ENCODE measurements at places on chromosomes 3 and 15.
A peak's percentile ranks its signal among the peaks of the same experiment; 100 is the strongest.

DNA sequence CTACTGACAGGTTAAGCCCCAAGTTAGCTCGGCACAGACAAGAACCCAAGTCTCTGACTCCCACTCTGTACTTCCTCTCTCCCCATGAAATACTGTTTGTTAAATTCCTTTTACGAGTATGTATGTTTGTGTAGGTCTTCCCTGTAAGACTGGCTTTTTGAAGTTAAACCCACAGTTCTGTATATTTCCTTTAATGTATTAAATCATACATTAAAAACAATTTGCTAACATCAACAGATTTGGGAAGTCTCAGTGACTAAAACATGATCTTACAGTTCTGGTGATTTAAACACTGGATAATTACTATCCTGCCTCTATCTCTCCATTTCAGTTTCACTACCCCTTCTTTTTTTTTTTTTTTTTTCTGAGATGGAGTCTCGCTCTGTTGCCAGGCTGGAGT lies 4.4 kb downstream of the CMTM6 start:
- no peak for DNase-seq

DNA sequence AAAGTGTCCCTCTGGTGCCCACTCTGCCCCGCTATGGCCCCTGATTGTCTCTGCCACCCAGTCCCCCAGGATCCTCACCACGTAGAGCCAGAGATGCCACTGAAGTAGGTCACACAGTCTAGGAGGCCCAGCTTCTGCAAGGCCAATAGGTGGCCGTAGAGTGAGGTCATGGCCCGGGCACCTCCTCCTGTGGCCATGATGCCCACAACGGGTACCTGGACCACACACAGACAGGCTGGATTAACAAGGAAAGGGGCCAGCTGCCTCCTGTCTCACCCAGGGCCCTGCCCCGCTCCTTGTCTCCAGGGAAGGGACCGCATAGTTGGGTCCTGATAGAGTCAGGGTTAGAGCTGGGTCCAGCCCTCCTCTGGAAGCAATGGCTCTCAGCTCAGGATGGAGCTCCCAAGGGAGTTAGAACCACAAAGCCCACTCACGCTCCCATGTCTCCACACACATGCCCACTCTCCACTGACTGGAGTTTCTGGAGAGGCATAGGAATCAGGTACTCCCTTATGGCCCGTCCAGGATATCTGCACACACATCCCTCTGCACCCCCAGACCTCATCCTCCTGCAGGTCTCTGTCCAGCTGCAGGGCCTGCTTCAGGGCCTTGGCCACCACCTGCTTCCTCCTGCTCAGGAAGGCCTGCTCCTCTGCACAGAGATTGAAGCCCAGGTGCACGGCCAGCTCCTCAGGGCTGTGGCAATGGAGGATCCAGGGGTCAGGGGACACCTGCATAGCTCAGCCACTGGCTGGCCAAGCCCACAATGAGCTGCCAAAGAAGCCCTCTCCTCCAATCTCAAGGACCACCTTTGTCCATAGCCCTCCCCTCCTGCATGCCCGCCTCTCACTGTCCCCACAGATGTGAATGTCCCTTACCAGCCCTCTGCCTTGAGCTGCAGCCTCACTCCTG lies 13.2 kb downstream of the PLA2G4D start:
- DNase-seq: no peak

GRCh38 chr3:87209111-87209510 lies 18.0 kb upstream of the CHMP2B start:
- DNase-seq: no peak

DNA sequence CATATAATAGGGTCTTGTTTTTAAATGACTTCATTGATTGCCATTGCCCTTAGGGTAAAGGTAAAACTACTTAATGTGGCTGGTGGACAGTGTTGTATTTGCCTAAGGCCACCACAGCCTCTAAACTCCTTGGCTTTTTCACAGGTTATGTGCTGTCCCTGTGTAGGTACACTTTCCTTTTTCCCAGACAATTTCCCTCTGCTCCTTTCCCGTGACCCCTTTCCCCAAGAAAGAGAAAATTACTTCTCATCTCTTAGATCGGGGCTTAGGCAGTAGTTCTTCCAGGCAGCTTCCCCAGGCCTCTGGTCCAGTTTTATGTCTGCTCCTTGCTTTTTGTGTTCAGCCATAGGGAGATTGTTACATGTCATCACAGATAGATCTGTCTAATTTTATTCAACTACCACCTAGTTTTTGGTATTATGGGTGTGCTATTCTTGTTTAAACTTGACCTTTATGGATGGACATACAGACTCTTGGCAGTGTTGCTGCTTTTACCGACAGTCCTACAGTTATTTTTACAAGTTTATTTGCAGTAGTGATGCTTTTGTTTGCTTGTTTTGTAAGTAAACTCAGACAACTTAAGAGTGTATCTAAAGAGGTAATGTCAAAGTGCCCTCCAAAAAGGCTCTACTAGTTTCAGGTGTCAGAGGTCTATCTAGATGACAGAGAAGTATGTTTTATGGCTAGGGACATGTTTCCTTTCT lies 20.5 kb upstream of the SCAANT1 start:
- DNase-seq: no peak

DNA sequence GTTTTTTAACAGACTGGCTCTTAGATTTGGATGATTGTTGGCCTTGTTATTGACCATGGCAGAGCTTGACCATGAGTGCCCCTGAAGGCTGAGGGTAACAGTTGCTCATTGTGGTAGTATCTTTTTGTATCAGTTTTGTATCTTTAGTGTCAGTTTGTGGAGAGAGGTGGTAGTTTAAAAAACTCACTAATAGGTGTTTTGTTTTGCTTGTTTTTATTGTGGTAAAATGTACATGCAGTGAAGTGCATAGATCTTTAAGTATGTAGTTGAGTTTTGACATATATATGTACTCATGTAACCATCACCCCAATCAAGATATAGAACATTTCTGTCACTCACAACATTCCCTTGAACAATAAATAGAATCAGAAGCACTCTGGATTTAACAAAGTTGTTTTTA lies 9.8 kb downstream of the GMPS start:
- DNase-seq: no peak

DNA sequence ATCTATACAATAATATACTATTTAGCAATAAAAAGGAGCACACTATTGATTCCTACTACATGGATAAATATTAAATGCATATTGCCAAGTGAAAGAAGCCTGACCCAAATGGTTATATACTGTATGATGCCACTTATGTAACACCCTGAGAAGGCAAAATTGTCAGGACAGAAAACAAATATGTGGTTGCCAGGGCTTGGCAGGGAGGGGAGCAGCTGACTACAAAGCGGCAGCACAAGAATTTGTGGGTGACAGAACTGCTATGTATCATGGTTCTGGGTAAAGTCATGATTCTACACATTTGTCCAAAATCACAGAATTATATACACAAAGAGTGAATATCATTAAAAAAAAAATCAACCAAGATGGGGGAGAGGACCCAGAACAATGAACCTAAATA lies 22.5 kb downstream of the TBC1D2B start:
- DNase-seq: peak; percentile 56

DNA sequence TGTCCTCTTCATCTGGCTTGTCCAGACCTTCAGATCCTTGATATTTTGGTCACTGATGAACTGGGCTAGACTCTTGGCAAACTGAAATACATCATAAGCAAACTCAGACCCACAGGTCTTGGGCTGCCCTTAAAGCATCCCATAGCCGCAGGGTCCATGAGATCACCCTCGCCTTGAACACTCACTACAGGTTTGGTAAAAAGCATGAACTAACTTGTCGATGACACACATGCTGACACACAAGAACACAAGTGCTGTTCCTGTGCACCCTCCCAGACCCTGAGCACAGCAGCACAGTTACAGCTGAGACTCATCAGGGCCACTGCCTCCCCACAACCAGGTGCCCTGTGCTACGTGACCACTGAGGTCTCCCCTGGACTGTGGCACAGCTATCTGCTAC lies 21.0 kb downstream of the PFKFB4 start:
- DNase-seq: no peak

- DNase-seq: no peak
Measured at GRCh38 chr3:8888301-8888915, 74.9 kb downstream of the RAD18 start.

- DNase-seq: no peak
Measured at GRCh38 chr3:172562871-172563865, 39.9 kb upstream of the TNFSF10 start.

DNA sequence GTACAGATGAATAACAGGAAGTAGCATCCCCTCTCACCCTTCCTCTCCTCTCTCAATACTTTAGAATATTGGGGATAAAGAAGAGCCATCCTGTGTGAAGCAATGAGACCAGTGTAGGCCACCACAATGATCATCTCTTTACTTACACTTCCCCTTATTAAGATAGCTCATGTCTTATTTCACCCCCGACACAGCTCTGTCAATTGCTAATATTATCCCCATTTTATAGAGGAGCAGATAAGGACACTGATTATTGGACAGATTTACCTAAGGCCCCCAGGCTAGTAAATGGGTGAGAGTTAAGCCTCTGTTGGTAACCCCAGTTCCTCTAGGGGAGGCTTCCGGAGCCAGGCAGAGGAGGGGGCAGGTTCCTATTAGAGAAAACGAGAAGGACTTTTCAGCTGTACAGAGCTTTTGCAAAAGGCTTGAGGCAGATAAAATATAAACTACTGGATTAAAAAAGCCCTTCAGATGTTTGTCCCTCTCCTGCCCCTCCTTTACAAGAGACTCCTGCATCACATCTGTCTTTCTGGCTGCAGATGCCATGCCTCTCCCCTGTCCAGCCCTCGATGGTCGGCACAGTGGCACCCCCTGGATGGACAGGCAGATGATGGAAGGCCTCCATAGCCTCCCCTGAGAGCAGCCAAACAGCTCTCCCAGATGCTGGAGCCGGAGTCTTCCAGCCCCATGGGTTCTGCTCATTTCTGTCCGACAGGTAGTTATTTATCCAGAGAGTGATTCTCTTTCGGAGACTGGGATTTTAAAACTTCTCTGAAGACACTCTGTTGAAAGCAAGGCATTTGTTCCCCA lies 49.4 kb upstream of the LCTL start:
- no peak for DNase-seq

DNA sequence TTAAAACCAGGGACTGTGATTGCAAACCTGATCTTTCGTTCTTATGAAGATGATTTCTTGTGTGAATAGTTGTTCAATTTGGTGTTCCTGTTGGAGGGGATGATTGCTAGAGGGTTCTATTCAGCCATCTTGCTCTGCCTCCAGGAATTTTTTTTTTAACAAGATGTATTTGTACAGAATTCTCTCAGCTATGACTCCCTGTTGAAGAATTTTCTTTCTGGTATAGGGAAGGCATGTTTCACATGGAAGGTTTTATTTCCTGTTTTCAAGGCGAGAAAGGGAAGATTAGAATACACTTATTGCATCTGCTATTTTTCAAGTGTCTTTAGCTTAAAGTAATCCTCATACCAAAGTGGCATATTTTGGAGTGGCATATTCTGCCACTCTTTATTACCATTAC lies 5.6 kb upstream of the LRRC34 start:
- DNase-seq: no peak

- DNase-seq: no peak
Measured at GRCh38 chr3:71949442-71949841, 164.5 kb upstream of the PROK2 start.

DNA sequence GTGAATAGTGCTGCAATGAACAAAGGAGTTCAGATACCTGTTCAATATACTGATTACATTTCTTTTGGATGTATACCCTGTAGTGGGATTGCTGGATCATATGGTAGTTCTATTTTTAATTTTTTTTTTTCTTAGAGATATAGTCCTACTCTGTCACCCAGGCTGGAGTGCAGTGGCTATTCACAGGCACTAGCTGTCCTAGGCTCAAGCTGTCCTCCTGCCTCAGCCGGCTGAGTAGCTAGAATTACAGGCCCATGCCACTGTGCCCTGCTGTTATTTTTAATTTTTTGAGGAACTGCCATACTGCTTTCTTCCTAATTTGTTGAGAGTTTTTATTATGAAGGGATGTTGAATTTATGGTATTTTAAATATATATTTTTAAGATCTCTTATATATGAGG lies 23.0 kb upstream of the CACNA2D3 start:
- no peak for DNase-seq

DNA sequence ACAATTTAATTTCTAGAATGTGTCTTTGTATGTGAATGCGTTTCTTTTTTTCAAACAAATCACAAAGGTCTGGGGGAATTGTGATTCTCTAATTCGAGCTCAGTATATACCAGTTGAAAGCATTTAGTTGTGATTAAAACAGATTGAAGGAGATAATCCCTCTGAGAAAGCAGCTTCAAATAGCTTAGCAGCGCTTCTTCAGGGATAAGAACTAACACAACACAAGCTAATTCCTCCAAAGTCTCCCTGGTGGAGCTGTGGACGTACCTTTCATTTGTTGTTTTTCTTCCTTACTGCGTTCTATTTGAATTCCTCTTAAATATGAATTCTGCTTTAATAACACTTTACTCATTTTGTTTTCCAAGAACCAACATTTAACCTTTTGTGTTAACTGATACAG lies 286.7 kb downstream of the ROBO2 start:
- DNase-seq: no peak

GRCh38 chr15:59611276-59612260 lies at the start of gene GCNT3:
Gene GCNT3, plus strand, starts transcription at chr15:59611783. Its CDS starts 6,456 bp downstream, at chr15:59618239.
- no peak for DNase-seq

- no peak for DNase-seq
Measured at GRCh38 chr3:61858054-61858453, 296.7 kb downstream of the PTPRG start.

- DNase-seq: no peak
Measured at GRCh38 chr15:43441316-43441715, 51.6 kb downstream of the TP53BP1 start.

DNA sequence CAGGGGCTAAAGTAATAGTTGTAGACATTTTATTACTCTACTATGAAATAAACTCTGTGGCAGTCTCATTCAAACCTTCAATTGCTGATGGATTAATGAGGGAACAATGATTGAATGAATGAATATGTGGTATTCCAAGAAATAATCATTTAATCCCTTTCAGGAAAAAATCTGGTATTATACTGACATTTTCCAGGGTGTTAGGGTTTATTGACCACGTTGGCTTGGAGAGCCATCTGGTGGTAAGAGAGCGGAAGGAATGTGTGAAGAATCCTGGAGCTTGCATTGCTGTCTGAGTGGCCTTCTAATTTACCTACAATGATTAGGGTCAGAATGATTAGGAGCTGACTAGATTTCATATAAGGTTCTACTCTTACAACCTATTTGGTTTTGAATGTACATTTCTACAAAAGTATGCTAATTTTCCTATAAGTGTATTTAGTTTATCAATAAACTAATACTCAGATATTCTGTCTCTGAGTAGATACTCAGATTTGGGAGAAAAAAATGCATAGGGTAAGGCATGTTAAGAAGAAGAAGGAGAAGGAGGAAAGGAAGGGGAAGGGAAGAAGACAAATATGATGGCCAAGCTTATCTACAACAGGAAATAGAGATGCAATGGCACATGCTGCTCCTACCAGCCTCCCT lies 249.9 kb downstream of the ROBO1 start:
- no peak for DNase-seq

- no peak for DNase-seq
Measured at GRCh38 chr3:27319847-27320526, 49.2 kb downstream of the NEK10 start.

GRCh38 chr15:39000008-39000734 lies 435.6 kb upstream of the RASGRP1 start:
- no peak for DNase-seq

GRCh38 chr15:51647128-51647562 lies 24.6 kb upstream of the DMXL2 start:
- no peak for DNase-seq
